ENCODE measurements at places on chromosomes 13 and 19. TPM values are rescaled to one million over a fixed set of nuclear protein-coding genes. Genes with fewer than 3 reads are reported as not detected.
A peak's percentile ranks its signal among the peaks of the same experiment; 100 is the strongest.

Gene ZNF69
- total RNA-seq: 1.5 TPM

Gene KLK6
- not detected for total RNA-seq

Gene NLRP11
- 0.11 TPM for total RNA-seq

Gene FPR2
- total RNA-seq: not detected

Gene SLC8A2
- 0.50 TPM for total RNA-seq

DNA sequence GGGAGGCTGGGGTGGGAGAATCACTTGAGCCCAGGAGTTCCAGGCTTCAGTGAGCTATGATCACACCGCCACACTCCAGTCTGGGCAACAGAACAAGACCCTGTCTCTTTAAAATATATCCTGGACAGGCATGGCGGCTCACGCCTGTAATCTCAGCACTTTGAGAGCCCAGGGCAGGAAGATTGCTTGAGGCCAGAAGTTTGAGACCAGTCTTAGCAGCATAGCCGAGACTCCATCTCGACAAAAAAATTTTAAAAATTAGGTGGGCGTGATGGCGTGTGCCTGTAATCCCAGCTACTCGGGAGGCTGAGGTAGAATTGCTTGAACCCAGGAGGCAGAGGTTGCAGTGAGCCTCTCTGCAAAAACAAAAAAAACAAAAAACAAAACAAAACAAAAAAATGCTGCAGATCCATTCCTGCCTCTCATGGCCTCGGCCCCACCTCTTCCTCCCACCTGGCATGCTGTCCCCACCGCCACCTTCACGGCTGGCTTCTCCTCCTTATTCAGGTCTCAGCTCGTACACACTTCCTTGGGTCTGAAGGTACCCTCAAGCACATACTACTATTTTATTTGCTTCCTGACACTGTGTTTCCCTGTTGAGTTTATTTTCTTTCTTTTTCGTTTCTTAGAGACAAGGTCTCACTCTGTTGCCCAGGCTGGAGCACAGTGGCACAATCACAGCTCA lies 5.3 kb downstream of the RFX1 start:
- no peak for ATAC-seq

DNA sequence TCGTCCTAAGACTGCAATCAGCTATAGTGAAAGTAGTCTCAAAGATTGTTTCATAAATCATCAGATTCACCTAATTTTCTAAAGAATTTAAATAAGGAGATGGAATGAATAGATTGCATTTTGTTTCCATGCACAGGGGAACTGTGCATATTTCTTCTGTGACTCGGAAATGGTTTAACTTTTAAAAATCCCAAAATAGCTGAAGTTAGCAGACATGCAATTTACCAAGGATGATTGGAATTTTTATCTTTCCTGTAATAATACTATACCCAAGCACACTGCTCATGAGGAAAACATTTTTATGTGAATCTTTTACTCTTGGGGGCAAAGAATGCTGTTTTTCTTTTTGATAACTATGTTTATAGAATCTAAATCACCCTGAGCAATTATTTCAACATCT lies 15.0 kb upstream of the LMO7 start:
- no peak for ATAC-seq

DNA sequence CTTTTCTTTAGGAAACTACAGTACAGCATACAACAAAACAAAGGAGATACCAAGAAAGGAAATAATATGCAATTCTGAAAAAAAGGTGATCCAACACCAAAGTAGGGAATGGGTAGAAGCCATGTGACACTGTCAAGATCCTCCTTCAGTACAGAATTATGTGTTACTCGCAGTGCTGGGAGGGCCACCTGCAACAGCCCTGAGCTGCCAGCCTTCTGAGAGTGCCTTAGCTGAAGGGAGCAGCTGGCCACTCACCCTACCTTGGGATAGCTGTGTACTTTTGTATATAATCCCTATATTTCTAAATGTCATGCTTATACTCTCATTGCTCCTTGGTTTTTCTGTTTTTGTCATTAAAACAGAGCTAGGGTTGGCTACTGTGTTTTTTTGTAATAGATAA lies 1518.2 kb upstream of the PCDH20 start:
- no peak for ATAC-seq

GRCh38 chr13:21434588-21434987 lies 24.5 kb downstream of the ZDHHC20 start:
- ATAC-seq: no peak

DNA sequence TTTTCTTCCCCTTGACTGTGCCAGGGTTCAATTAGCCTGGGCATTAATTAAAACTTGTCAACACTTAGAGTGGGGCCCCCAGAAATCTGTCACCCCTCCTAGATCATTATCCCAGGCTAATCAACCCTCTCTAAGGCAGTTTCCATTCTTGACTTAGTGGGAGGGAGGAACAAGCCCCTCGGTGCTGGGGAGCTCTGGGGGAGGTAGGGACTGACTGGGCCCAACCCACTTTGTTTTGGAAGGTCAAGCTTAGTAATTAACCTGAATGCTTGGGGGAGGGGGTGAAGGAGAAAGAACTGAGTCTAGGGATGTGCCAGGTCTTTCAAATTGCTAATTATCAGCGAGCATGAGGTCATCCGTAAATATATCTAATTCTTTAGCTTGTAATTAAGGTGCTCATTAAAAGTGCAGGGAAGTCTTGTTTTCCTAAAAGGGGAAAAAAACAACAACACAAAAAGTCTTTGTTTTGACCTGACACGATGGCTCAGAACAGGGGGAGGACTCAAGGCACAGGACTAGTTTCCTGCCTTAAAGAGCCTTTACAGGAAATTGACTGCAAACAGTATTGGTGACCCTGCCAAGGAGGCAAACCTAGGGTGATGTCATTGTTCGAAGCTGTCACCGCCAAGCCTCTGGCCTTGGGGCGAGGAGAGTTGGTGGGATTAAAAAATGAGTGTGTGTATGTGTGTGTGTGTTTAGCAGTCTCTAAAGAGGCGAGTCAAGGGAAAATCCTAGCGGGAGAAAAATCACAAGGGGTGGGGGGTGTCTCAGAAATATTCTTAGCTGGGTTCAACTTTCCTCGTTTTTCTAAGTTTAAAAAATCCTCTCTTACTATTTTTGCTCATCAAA lies 19.4 kb downstream of the ACTN4 start:
- ATAC-seq: peak; percentile 94

DNA sequence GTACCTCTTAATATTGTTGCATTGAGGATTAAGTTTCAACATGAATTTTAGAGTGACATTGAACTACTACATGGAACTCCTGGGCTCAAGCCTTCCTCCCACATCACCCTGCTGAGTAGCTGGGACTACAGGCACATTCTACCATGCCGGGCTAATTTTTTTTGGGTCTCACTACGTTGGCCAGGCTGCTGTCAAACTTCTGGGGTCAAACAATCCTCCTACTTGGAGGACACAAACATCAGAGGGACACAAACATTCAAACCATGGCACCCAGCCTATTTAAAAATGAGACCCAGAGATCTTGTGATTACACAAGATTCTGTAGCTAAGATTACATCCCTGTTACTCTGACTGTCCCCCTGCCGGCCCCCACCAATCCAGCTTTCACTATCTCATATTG lies 180.9 kb downstream of the KCNRG start:
- ATAC-seq: no peak

DNA sequence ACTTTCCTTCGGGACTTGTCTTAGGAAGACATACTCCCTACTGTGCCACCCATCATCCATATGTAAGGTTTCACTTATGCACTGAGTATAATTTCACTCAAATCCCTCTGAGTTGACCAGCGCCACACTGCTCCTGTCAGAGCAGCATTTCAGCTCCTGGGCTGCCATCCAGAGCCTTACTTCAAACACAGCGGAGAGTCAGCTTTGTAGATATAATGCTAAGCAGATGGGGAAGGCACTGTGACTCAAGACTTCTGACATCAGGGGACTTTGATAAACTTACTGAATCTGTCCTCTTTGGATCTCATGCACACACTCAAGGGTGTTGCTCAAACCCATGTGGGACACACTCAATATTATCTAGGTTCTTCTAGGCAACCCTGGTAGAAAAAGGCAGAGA lies 34.9 kb downstream of the DOCK9 start:
- no peak for ATAC-seq

GRCh38 chr19:44900328-44901244 lies 5.0 kb upstream of the APOE start:
- ATAC-seq: no peak

DNA sequence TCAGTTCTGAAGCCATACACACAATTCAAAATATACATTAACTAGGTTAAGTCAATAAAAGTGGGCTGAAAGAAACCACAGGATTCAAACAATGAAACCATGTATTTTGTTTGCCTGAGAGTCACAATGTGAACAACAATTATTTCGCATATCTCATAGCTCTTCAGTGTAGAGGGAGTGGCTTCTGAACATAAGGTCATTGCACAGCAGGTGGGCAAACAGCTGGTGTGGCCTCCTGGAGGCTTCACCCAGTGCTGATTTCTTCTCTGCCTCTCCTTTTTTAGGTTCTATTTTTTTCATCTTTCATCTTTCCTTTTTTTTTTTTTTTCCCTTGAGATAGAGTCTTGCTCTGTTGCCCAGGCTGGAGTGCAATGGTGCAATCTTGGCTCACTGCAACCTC lies 40.4 kb upstream of the ZNF254 start:
- no peak for ATAC-seq

DNA sequence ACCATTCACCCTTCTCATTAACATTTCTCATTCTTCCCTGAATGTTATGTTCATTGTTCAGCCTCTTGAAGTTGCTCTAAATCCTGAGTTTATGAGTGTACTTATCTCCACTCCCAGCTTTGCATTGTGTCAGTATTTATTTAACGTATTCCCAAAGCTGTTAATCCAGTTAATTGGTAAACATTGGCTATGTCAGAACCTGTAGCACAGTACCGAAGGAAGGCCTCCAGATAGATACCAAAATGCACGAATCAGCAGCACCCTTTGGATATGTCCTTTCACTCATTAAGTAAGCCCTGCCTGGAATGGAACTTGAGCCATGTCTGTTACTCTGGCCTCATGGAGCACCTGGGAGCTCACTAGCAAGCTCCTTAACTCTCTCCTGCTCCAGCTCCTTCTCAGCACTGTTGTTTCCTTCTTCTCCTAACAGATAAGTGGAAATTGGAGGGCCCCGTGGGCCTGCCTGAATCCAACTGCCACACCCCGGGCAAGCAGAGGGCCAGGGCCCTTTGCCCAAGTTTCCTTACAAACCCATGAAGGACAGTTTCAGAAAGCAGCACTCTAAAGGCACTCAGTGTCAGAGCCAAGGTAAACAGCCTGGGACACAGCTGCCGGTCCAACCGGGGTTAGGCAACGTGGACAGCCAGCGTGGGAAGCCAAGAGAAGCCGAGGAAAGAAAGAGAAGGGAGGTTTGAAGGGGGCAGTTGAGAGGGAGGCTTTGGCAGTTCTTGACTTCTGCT lies 155.0 kb upstream of the SERP2 start:
- no peak for ATAC-seq

- no peak for ATAC-seq
Observed at GRCh38 chr19:51083181-51083580, 494 bp upstream of the KLK14 start.

DNA sequence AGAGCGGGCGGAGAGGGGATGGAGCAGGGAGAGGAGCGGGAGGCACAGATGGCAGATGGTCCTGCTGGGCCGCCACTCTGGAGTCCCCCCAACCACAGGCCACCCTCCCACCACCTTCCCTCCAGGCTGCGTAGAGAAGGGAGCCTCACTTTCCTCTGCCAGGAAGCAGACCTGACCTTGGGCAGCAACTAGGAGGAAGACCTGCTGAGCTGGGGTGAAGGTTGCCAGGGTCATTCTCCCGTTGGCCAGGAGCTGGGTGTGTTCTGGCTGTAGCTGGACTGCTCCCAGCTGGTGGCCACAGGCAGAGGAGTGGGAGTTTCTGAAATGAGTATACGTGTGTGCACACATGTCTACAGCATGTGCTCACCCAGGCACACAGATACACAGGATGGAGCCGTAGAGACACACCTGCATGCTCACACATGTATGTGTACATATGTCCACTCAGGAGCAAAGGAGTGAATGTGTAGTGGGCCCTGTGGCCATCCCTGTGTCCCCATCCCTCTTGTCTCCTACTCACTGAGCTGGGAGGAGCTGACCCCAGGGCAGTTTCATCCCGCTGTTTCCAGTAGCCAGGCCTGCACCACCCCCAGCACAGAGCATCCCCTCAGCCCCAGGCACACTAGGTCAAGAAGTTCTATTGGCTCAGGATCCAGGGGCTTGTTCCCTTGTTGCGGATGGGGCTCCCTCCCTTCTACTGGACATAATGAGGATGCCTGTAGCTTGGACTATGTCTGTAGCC lies 53.0 kb downstream of the CHST8 start:
- ATAC-seq: no peak

DNA sequence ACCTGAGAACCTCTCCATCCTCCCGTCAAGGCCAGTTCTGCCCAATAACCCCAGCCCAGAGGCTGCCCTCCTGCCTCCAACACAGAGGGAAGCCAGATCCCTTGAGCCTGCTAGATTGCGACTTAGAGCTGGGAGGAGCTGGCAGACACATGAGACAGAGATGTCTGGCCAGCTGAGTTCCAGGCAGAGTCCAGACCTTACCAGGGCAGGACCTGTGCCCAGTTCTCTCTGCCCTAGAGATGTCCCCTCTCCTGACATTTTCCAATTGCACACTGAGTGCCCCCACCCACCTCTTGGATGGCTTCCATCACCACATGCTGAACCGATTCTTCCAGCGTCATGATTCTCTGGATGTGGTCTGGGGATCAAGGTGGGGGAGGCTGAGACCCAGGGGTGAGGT lies 3.0 kb downstream of the HOOK2 start:
- ATAC-seq: no peak

DNA sequence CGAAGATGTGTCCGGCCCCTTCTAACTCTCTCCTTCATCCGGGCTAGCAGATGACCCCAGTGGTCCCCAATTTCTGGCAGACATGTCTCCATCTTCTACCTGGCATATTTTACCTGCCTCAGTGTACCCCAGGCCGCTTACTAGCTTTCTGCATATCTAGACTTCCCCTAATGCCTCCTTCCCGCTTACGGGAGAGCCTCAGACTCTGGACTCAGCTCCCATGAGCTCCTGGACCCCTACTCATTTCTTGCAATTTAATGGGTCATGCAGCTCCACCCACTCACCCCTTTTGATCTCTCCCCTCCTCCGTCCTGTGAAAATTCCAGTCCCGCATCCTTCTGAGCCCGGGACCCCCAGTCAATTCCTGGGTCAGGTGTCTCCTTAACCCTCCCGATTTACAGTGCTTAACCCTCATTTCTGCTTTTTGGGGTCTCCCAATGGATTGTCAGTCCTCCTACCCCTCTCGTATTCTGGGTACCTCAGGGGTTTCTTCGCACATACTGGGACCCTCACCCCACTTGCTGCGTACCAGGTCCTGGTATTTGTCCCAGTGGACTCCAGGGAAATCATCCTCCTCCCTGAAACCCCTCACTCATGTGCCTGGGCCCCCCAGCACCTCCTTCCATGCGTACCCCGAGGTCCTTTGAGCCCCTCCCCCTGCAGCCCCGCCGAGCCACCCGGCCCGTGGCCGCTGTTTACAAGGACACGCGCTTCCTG lies 500 bp upstream of the JUNB start:
- ATAC-seq: no peak

GRCh38 chr19:50419580-50420035 lies 870 bp downstream of the SPIB start:
- ATAC-seq: no peak

GRCh38 chr13:95381212-95381527 lies 79.9 kb upstream of the ABCC4 start:
- ATAC-seq: no peak

GRCh38 chr13:90954605-90955195 lies 392.8 kb upstream of the MIR17HG start:
- ATAC-seq: no peak

- no peak for ATAC-seq
Observed at GRCh38 chr13:27203186-27203585, 31.6 kb upstream of the USP12 start.

Data from activated T-helper 17 cell treated with anti-CD3 and anti-CD28 coated beads, Interleukin-2, amount 50 U/mL, for 72 hours (primary cell).